ENCODE measurements at places on chromosomes 6 and 20.
A peak's percentile ranks its signal among the peaks of the same experiment; 100 is the strongest.

- DNase-seq: no peak
These were observed 252.8 kb upstream of the HS3ST5 start for GRCh38 chr6:114595591-114595990.

DNA sequence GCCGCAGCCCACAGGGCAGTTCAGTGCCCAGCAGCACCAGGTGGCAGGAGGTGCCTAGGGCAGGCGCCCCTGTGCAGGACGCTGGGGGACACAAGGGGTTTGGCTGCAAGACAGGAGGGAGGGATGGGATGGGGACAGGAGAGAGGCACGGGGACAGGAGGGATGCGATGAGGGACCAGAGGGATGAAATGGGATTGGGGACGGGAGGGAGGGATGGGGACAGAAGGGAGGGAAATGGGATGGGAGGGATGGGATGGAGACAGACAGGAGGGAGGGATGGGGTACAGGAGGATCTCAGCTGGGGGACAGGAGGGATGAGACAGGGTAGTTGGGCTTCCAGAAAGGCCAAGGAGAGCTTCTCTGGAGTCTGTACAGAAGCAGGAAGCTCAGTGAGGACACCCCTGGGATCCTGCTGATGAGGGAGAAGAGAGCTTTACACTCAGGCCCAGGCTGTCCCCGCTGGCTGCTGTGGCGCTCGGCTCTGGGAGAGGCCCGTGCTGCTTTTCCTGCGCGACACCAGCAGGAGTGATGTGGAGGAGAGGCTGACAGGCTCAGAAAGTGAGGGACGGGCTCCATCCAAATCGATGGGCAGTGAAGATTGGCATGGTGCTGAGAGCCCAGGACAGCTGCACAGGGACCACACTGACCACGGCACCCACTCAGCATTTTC, 400.8 kb downstream of the SMOC2 start:
- no peak for DNase-seq

GRCh38 chr20:19727251-19727847, 30.7 kb upstream of the RIN2 start:
- DNase-seq: no peak

DNA sequence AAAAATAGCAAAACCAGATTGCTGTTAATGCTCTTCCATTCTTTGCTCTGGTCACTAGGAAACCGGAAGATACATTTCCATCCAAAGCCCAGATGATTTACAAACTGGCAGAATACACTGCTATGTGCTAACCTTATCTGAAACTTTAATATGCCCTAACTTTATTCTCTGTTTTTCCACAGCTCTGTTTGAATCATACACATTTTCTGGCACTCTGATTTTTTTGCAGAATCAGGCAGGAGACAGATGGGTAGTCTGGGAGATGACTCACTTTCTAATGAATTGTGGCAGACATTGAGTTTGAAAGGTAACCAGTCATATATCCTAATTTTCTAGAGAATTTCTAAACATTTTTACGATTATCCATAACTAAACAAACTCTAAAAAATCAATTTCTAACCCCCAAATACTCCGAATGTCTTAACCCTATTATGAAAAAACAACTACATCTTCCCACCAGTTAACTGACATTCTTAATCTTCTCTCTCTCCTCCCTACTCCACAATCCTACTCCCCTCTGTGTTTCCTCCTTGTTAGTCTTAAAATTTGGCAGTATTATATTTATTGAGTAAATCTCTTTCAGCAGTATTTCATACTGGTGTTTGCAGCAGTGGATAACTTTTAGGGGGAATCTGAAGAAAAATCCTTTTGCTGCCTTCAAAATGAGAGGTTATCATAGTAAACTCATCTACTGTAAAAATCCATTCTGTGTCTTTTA, 63.5 kb downstream of the MAN1A1 start:
- DNase-seq: no peak

DNA sequence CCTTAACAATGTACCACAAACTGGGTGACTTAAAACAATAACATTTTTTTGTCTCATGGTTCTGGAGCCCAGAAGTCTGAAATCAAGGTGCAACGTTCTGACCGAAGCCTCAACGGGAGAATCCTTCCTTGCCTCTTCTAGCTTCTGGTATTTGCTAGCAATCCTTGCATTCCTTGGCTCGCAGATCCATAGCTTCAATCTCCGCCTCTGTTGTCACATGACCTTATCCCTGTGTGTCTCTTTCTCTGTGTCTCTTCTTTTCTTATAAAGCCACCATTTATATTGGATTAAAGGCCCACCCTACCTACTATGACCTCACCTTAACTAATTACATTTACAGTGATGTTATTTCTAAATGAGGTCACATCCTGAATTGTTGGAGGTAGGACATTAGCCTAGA, 37.2 kb upstream of the DOK5 start:
- no peak for DNase-seq

DNA sequence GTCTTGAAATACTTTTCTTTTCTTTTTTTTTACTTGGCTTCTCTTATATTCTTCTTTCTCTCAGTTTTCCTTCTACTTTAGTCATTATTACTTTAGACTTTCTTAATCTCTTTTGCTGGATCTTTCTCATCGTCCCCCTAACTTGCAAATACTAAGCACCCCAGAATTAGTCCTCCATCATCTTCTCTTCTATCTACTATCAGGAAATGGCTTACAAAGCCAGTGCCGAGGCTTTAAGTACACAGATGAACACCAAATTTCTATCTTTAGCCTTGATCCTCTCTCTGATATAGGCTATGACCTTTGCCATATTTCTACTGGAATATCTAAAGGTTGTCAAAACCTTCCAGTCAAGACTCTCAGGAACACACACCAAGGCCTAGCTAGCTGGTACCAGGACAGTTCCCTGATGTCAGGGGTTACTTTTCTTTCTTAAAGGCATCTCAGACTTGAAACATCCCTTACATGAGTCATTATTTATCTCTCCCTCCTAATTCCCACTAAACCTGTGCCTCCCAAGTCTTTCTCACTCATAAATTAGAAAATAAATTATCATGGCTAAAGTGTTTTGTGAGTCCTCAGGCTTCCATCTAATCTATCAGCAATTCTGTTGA, 278.6 kb upstream of the TCF21 start:
- DNase-seq: no peak

GRCh38 chr6:31053873-31054272, 43.6 kb downstream of the MUC22 start:
- peak; percentile 22 for DNase-seq

DNA sequence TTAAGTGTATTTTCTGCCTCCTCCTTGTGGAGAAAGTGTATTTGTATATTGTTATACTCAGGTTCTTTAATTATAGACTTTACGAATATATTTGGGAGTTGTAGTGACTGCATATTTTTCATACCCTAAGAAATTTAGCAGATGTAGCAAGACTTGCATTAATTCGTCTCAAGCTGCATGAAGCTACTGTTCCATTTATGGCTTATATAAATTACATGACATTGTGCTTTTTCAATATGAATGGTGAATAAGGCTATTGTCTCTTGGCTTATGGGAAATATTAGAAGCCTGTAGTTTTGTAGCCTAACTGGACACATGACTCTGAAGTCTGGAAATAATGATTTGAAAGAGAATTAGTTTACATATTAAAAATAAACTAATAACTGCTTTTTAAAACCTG, 2.4 kb downstream of the ADGRG6 start:
- no peak for DNase-seq

- no peak for DNase-seq
These were observed 80.1 kb upstream of the ARMC2 start for GRCh38 chr6:108768166-108768555.

DNA sequence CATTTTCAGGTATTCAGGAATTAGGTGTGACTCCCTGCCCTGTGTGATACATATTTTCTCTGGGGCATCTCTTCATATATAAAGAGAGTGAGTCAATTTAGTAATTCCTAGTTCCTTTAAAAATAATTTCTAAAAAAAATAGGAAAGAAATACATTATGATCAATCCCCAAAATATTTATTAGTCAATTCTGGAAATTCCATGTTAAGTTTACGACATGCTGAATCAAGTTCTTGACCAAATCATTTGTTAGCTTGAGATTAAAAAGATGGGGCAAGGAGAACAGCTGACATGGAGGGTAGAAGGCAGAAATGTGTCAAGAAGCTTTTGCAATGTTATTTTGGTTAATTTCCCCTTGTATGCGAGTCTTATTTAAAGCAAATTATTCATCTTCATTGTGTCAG, 22.7 kb upstream of the PRDM1 start:
- no peak for DNase-seq

DNA sequence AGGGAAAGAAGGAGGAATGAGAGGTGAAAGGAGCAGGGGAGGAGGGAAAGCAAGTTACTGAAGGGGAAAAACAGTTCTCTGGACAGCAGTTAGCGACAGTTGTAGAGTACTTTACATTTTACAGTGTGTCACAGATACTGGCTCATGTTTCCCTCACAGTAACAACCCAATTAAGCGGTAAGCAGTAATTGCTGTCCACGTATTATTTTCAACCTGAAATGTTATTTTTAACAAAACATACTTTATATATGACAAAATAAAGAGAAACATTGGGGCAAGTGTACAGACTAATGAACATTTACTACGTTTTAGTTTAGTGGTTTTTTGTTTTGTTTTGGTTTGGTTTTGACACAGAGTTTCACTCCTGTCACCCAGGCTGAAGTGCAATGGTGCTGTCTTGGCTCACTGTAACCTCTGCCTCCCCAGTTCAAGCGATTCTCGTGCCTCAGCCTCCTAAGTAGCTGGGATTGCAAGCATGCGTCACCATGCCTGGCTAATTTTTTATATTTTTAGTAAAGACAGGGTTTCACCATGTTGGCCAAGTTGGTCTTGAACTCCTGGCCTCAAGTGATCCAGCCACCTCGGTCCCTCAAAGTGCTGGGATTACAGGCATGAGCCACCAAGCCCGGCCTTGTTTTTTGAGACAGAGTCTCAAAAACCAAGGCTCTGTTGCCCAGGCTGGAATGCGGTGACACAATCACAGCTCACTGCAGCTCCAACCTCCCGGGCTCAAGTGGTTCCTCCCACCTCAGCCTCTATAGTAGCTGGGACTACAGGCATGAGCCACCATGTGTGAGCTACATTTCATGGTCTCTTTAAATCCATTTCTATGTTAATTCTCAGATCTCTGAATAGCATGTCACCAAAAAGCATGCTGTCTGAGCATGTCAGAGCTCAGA, 22.6 kb upstream of the BTN3A2 start:
- no peak for DNase-seq

- no peak for DNase-seq
These were observed 112.7 kb downstream of the NRSN1 start for GRCh38 chr6:24238700-24239099.

DNA sequence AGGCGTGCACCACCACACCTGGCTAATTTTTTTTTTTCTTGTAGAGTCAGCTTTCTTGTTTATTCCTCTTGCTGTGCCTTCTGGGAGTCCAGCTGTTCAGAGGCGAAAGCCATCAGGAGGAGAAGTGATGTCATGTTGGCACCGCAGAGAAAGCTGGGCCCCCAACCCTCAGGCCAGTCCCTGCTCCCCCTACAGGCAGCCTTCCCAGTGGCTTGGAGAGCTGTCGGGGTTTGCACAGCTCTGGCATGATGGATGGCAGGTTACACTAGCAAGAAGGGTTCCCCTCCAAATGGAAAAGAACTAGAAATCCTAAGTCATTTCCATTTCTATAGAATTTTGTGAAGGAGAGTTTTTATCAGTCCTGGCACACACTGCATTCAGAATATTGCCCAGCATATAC, 72.6 kb downstream of the C6orf52 start:
- no peak for DNase-seq

DNA sequence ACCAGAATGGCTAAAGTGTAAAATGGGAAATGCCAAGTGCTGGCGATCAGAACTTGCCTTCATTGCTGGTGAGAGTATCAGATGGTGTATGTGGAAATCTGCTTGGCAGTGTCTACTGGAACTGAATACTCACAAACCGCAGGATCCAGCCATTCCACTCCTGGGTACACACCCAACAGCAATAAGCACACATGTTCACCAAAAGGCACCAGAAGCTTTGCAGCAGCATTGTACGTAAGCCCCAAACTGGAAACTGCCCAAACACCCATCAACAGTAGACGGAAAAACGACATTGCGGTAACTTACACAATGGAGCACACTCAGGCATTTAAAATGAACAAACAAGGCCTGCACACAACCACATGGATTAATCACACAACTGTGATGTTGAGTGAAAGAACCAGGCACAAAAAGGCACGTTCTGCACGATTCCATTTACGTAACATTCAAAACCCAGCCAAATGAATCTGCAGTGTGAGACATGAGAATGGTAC, 37.3 kb upstream of the BPIFA2 start:
- DNase-seq: no peak

- no peak for DNase-seq
These were observed 83.7 kb downstream of the CNBD2 start for GRCh38 chr20:36052117-36052513.

GRCh38 chr6:76790045-76790796, 673.1 kb downstream of the HTR1B start:
- no peak for DNase-seq

DNA sequence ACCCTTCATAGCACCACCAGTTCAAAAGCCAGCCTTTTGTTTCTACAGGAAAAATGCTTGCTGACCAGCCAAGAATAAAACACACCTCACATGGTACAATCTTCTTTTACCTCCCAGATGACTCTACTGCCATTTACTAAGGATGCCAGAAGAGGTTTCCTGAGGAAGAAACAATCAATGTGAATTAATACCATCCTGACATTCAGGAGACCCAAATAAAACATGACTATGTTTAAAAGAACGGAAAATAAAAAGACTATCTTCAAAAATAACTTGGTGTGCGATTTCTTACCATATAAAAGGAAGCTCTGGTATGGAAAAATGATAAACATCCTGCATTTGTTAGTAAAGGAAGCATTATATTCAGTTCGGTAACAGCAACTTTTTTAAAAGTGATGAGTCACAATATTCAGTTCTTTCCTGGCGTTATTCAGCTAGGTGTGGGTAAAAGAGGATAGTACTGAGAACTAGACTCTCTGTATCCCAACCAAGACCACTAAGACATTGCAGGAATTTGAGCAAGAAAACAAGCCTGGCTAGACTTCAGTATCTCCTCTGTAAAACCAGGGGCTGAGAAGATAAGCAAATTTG, 16.3 kb downstream of the COL21A1 start:
- no peak for DNase-seq

GRCh38 chr6:16333580-16333979, 95.2 kb downstream of the GMPR start:
- DNase-seq: no peak

GRCh38 chr6:97626671-97627441, 343.8 kb upstream of the MMS22L start:
- DNase-seq: no peak

DNA sequence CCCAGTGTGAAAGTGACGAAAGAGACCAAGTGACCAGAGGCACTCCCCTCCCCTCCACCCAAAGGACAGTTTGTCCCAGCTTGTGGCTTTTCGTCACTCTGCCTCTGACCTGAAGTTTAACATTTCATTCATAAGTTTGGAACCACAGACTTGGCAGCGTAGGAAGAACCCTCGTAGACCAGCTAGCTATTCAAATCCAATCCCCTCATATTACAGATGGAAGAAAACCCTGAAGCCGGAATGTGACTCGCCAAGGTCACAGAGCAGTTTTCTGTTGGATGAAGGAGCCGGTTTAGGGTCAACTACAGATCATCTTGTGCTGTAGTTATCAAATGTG, 3.9 kb upstream of the SYS1 start:
- DNase-seq: no peak

GRCh38 chr6:10528158-10528981, 7.2 kb downstream of the GCNT2 start:
- peak; percentile 85 for DNase-seq

- no peak for DNase-seq
These were observed 35.6 kb upstream of the MICB start for GRCh38 chr6:31462026-31462963.

- DNase-seq: no peak
These were observed 42.8 kb downstream of the MYO6 start for GRCh38 chr6:75791881-75792280.

Data from hematopoietic multipotent progenitor cell treated with erythropoietin and hydrocortisone succinate and interleukin-3 and kit ligand, for 4 days (in vitro differentiated cells).